ENCODE measurements at places on chromosomes 6 and 20. TPM values are rescaled to one million over a fixed set of nuclear protein-coding genes. Genes with fewer than 3 reads are reported as not detected.

RIMS1 gene
- total RNA-seq, result 0.44 TPM

SPEF1 gene
- 0.44 TPM for total RNA-seq

DDO gene
- not detected for total RNA-seq

GRCh38 chr20:25280051-25280573 is 32.2 kb downstream of the PYGB start:
- H3K4me1 ChIP-seq, result no peaks in the 10 kb centered on the region
- DNase-seq, result no peak
- no peaks in the 10 kb centered on the region for H3K27me3 ChIP-seq
- no peak overlapping the region for H3K4me3 ChIP-seq

DNA sequence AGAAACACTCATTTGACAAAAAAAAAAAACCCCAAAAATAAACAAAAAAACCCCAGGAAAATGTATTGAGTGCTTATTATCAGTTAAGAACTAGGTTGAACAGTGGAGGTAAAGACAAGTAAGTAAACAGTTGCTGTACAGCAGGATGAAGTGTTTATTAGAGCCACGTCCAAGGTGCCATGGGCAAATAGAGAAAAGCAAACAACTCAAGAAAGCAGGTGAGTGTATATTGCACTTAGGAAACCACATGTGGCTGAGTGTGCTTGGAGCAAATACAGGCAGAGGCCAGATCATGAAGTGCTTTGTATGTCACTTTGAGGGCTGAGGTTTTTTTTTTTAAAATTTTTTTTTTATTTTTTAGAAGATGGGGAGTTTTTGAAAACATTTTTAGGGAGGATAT is 98.3 kb downstream of the MACROD2 start:
- H3K4me3 ChIP-seq, result no peak overlapping the region
- DNase-seq, result no peak
- H3K27me3 ChIP-seq, result no peaks in the 10 kb centered on the region
- no peak overlapping the region for H3K27ac ChIP-seq
- H3K36me3 ChIP-seq, result no peaks in the 10 kb centered on the region

DNA sequence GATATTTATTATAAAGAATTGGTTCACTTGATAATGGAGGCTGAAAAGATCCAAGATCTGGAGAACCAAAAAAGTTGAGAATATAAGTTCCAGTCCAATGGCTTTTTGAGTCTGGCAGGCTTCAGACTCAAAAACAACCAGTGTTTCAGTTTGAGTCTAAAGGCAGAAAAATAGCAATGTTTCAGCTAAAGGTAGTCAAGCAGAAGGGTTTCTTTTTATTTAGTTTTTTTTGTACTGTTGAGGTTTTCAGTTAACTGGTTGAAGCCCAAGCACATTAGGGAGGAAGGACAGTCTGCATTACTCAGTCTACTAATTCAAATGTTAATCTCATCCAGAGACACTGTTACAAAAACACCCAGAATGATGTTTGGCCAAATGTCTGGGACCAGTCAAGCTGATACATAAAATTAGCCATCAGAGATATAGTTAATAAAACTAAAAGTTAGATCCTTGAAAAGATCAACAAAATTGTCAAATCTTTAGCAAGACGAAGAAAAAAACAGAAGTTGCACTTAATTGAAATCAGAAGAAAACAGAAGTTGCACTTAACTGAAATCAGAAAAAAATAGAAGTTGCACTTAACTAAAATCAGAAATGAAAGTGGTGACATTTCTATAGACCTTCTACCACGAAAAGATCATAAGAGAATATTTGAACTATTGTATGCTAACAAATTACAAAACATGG is 980.3 kb upstream of the FLRT3 start:
- no peak overlapping the region for H3K27ac ChIP-seq
- DNase-seq, result no peak
- no peaks in the 10 kb centered on the region for H3K27me3 ChIP-seq
- H3K4me1 ChIP-seq, result no peaks in the 10 kb centered on the region

DNA sequence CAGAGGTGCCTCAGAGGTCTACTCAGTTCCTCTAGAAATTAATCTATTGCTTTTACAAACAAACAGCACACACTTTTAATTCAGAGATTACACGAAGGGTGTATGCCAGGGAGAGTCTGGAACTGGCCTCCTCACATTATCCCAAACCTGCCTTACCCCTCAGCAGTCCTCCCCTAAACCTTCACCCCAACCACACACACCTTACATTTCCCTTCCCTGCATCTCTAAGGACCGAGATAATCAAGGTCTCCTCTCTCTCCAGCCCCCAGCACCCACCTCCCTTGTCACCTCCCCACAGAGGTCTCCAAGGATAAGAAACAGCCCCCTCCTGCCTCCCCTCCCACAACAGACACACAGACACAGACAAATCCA is 6.1 kb downstream of the HLA-DRB1 start:
- DNase-seq, result no peak
- H3K4me1 ChIP-seq, result no peaks in the 10 kb centered on the region
- no peaks in the 10 kb centered on the region for H3K27me3 ChIP-seq
- no peak overlapping the region for H3K4me3 ChIP-seq
- H3K36me3 ChIP-seq, result no peaks in the 10 kb centered on the region

- no peaks in the 10 kb centered on the region for H3K36me3 ChIP-seq
- DNase-seq, result no peak
- H3K4me1 ChIP-seq, result no peaks in the 10 kb centered on the region
- no peaks in the 10 kb centered on the region for H3K27me3 ChIP-seq
These were observed 172.5 kb downstream of the FOXA2 start for GRCh38 chr20:22411627-22412450.

- no peak overlapping the region for H3K4me3 ChIP-seq
- peak overlapping the region; percentile 81 for H3K27ac ChIP-seq
- H3K27me3 ChIP-seq, result no peaks in the 10 kb centered on the region
- H3K4me1 ChIP-seq, result peaks cover 25% of the 10 kb centered on the region
These were observed 18.5 kb upstream of the DCBLD1 start for GRCh38 chr6:117463762-117464665.
